Stimulated activated CD4-positive, alpha-beta T cell treated with anti-CD3 and anti-CD28 coated beads, TNF-alpha, amount 100 ng/mL, for 4 hours (primary cell): ENCODE measurements at places on chromosomes 7 and 10.

GRCh38 chr10:86136934-86137333 is 229.7 kb downstream of the GRID1 start:
- no peak for DNase-seq

GRCh38 chr7:72781631-72782030 is 46.4 kb downstream of the TYW1B start:
- DNase-seq: no peak

- no peak for DNase-seq
These were observed 4.4 kb upstream of the TRUB1 start for GRCh38 chr10:114933588-114933987.

GRCh38 chr7:40175725-40176510 is 41.1 kb downstream of the SUGCT start:
- DNase-seq: no peak

DNA sequence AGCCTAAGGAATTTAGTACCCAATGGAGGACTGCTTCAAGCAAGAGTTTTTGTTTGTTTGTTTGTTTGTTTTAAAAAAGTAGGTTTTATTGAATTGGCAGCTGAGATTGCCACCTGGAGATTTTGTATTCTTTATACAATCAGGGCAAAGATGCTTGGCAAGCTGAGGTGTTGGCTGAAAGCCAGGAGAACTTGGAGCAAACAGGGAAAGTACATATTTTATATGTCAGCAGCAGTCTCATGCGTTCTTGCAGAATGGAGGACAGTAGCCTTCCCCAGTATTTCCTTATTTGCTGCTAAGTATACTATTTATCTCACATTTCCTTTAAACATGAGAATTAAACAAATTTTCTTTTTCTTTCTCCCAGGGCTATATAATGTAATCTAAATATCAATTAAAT is 22.6 kb upstream of the ICA1 start:
- DNase-seq: no peak

GRCh38 chr10:43299579-43299978 is 32.7 kb upstream of the RASGEF1A start:
- peak; percentile 26 for DNase-seq

- DNase-seq: no peak
These were observed 67.0 kb downstream of the WDR37 start for GRCh38 chr10:1123198-1123597.

GRCh38 chr7:146321301-146321700 is 204.7 kb downstream of the CNTNAP2 start:
- no peak for DNase-seq

DNA sequence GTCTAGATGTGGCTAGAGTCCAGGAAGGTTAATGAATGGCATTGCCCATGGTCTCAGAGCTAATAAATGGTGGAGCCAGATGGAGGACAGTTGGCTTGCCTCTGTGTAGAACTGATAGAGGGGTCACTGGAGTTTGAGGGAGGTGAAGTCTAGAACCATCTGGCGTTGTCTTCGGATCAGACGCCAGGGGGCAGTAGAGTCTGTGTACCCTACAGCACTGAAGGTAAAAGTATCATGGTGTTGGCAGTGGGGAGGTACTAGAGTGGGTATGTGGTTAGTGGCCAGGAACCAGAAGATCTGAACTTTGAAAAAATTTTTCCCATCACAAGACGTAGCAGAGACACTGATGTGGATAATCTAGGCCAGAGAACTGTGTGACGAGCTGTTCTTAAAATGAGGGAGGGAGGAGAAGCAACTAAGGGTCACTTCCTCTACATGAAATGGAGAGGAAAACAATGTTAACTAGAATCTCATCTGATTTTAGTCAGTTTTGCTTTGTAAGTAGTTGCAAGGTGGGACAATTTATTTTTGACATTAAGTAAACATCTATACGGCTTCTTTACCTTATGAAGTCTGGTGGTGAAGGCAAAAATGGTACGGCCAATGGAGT is 227.9 kb upstream of the PRSS58 start:
- no peak for DNase-seq

DNA sequence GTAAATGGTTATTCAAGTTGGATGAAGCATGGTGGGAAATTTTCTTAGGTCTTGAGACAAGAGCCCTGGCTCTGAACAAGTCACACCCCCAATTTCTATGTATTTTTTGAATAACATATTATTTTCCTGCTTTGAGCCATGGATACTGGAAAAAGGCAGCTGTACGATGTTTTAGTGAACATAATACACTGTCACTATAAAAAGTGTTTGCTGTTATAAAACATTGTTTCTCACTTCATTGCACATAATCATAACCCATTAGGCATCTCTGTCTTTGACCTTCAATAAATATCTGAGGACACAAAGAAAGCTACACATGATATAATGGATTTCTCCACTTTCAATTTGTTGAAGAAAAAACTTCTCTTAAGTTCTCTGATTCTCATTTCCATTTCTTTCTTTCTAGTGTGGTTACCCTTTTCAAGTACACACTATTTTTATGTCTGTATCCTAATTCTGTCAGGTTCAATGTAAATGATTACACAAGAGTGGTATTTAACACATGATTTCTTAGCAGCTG is 283.9 kb upstream of the SP8 start:
- no peak for DNase-seq

GRCh38 chr10:98041352-98042043 is 11.1 kb upstream of the CRTAC1 start:
- DNase-seq: no peak

- DNase-seq: no peak
These were observed 404.6 kb downstream of the LRMDA start for GRCh38 chr10:75836064-75836463.

DNA sequence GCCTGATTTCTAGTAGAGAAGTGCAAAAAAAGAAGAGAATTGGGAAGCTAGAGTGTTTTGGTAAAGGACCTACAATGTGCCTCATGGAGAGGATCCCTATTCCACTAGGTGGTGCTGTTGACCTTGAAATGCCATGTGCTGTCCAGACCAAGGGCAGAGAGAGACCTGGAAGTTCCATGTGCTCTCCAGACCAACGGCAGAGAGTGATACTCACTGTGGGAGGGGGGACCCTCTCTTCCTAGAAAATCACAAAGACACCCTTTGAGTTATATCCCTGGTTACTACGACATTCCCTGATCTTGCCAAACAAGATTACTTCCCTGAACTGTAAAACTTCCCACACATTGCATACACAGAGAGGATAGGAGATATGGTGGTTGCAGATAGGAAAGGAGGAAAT is 212.7 kb upstream of the ZNF804B start:
- DNase-seq: no peak

DNA sequence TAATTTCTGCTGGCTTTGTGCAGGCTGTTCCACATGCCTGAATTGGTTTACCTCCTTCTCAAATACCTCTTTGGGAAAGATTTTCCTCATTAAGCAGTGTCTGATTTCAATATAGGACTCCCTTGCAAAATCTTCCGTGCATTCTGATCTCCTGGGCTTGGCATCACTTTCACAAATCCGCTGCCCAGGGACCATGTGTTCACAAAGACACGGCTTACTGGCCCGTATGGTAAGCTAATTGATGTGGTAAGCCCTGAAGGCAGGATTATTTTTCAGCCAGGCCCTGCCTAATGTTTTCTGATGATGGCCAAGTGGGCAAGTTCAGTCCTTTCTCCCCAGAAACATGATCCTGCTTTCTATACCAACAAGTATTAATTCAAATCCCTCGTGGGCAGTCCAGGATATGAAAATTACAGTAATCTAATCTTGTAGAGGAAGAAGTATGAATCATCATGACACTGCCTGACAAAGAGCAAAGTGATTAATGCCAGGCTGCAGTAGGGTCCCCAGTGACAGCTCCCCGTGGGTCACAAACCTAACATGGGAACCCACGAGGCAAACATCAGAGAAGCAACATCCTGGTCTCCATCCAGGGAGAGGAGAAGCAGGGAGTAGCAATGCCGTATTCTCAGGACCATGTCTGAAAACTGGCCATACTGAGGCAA is 11.6 kb upstream of the SVIL start:
- no peak for DNase-seq

- DNase-seq: no peak
These were observed 11.3 kb downstream of the ALKBH4 start for GRCh38 chr7:102453319-102453718.

GRCh38 chr10:86266446-86267242 is 100.0 kb downstream of the GRID1 start:
- no peak for DNase-seq

- DNase-seq: no peak
These were observed 149.0 kb upstream of the CHST15 start for GRCh38 chr10:124242365-124242764.

- DNase-seq: no peak
These were observed 1.9 kb downstream of the CHAT start for GRCh38 chr10:49615721-49616120.

- peak; percentile 12 for DNase-seq
These were observed 132.7 kb downstream of the ELAPOR2 start for GRCh38 chr7:86926732-86927131.

DNA sequence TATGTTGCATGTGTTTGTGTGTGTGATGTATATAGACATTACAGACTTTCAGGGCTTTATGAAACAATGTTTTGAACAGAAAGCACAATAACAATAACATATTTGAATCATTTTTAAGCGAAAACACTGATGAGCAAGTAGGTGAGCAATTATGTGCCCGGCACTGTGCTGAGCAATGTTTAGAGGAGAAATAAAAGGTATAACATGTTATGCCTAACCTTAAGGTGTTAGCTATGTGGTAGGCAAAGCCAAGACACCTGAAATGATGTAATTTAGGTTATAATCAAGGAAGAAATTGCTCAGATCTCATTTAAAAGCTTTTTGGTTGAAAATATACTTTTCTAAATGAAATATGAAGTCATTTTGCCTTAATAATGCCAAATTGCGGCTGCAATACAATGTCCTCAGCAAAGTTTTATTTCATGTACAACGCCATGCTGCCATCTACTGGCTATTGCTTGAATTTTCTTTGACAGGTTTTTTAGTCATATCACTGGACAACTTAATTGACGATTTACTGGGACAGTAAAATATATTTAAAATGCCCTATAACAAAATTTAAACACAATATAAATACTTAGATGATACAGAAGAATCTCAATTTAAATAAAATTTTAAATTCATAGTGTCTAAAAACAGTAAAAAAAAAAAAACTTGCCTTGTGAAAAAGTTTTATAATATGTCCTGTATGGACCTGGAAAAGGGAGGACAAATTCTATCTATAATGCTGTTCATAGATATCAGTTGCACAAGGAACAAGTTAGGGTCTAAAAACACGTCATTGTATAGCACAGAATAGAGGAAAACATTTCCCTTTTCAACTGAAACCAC is 131.1 kb upstream of the CDK1 start:
- DNase-seq: no peak

GRCh38 chr7:24283897-24284698 is at the start of gene NPY:
TSS of gene NPY (plus strand) at chr7:24284190. CDS start at chr7:24285241, 1,051 bp downstream.
- DNase-seq: no peak

DNA sequence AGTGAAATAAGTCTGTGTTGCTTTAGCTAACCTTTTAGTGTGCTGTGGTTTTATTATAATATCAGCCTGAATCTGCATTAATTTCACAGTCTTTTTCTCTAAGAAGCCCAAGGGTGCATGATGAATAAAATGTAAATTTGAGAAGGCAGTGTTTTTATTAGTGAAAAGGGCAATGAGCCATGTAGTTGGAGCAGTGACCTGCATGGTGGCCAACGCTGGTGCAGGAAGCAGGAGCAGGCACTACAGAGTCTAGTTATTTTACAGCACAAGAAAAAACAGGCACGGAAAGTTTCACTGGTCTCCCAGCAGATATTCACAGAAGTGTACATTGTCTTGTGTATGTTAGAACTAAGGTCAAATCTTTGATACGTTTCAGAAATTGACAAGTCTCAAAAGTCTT is 247.8 kb downstream of the CELF2 start:
- DNase-seq: no peak

- peak; percentile 28 for DNase-seq
These were observed 166.3 kb downstream of the NEURL1 start for GRCh38 chr10:103659674-103660363.

GRCh38 chr10:104328896-104329710 is 9.2 kb downstream of the ITPRIP start:
- DNase-seq: no peak

GRCh38 chr7:91898240-91898992 is 17.9 kb upstream of the MTERF1 start:
- DNase-seq: no peak
